IMR-90 (cell line): ENCODE measurements at places on chromosomes 4 and X. TPM values are rescaled to one million over a fixed set of nuclear protein-coding genes. Genes with fewer than 3 reads are reported as not detected.

GRCh38 chr4:62130230-62130629 lies 930.1 kb downstream of the ADGRL3 start:
- DNase-seq: no peak

DNA sequence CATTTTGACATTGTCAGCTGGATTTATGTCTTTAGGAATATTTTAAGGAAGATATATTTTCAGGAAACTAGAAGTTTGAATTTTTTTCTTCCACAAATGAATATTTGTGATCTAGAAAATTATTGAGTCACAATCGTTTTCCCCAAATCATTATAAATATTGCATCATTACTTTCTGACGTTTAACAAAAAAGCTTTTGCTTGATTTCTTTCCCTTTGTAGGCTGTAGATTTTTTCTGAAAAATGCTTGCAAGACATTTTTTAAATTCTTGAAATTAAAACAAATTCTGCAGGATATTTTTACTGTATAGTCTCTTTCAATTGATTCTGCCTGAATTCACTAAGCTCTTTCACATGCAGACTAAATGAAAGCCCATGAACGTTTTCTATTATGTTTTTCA lies 4.9 kb upstream of the SMARCAD1 start:
- DNase-seq: no peak

DNA sequence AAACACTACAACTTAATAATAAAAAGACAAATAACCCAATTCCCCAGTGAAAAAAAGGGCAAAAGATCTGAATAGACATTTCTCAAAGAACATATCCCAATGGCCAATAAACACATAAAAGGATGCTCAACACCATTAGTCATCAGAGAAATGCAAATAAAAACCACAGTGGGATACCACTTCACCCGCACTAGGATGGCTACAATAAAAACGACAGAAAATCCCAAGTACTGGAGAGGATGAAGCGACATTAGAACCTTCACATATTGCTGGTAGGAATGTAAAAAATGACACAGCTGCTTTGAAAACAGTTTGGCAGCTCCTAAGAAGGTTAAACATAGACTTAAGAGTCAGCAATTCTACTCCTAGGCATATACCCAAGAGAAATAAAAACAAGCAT lies 140.6 kb upstream of the ARX start:
- DNase-seq: no peak

The PNMA3 gene
- polyA plus RNA-seq: 0.03 TPM in 1 of 2 replicates, not detected in the other

DNA sequence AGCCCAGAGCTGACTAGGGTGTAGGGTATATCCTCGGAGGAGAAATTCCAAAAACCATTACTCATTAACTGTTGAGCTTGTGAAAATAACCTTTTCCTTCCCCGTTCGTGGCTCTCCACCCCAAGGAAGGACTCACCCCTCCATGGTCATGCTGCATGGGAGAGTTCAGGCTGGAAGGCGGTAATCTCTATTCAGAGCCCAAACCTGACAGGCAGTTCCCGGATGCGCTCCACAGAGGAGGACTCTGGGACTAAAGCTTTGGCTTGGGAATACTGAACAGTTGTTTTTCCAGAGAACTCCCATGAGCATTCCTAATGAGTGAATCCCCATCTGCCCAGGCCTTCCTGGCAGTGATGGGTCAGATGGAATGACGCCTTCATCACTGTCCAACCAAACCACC lies 125.4 kb downstream of the BCOR start:
- peak; percentile 53 for DNase-seq
